ENCODE measurements at places on chromosomes 4 and X.

- DNase-seq, result no peak
Measured at GRCh38 chr4:22754116-22754515, 61.4 kb downstream of the GBA3 start.

DNA sequence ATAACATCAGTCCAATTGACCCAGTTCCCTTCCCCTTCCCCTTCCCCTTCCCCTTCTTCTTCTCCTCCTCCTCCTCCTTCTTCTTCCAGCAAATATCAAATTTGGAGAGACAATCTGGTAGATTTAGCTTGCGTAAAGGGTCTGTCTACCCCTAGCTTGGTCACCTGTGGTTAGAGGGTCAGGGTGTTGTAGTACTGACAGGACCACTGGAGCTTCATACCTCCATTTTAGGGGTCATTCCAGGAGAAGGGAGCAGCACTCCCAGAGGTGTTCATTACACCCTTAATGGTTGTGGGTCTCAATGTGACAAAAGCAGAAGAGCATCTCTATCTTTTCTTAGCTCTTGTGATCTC lies 3.7 kb upstream of the FGB start:
- DNase-seq, result no peak

DNA sequence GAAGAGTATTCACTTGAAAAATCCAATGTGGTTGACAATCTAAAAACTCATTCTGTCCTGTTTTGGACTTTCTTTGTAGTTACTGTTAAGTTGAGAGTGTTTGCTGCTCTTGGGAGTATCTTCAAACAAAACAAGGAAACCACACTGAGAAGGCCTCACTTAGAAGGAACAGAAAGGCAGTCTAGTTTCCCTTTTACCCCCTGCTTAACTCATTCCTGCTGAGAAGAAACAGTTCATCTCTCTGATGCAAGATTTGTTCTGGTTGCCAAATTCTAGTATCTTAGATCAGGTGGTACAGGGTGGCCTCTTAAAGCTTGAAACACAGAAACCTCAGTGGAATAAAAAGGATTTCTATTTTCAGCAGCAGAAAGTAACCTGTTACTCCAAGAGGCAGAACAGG lies 41.4 kb downstream of the GUCY2F start:
- DNase-seq, result no peak

GRCh38 chr4:71907782-71908181 lies 123.9 kb upstream of the GC start:
- DNase-seq, result no peak

- no peak for DNase-seq
Measured at GRCh38 chrX:7828594-7828993, 14.4 kb upstream of the VCX start.

- DNase-seq, result no peak
Measured at GRCh38 chr4:47798165-47798564, 39.7 kb downstream of the CORIN start.

DNA sequence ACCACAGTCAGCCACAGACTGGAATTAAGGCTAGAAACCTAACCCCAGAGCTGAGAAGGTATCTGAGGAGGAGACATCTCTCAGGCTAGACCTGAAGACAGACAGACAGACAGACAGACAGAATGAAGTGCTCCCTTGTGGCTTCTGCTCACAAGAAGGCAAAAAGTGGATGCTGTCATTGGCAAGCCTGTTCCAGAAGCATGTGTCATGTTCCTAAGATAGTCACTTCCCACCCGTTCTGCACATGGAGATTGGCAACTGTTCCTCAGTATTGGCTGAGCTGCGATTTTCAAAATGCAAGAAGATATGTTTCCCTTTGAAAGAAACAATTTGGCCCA lies 166.4 kb downstream of the NSUN7 start:
- DNase-seq, result no peak

GRCh38 chr4:44558031-44558605 lies 93.3 kb downstream of the YIPF7 start:
- no peak for DNase-seq

GRCh38 chr4:177957596-177958360 lies 515.5 kb upstream of the AGA start:
- no peak for DNase-seq

GRCh38 chrX:102694749-102695148 lies 17.5 kb upstream of the GPRASP2 start:
- DNase-seq, result no peak

DNA sequence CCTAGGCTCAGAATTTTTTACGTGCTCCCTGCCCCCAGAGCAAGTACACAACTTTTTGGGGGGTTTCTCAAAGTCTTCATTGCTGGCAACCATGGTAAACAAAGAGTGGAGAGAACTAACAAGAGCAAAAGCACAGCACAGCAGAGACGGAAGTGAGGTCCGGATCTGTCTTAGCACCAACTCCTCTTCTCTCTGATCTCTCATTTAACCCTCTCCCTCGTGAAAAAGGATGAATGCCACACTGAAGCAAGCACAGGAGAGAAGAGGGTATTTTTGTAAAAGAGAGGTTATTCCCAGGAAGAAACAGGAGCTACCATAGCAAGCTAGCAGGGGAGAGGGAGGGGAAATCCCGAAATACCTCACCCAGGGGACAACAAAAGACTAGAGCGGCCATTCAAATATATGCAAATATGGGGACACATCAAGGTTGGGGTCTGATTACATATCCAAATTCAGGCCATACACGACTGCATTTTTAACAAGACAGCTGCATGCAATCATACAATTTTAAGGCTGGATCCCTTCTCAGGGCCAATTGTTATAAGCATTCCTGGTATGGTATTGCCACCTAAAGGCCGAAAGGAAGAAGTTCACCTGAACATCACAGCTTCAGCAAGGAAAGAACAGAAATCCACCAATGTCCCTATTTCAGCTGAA lies 46.6 kb downstream of the CD40LG start:
- DNase-seq, result no peak

GRCh38 chr4:73705056-73705432 lies 35.3 kb upstream of the CXCL8 start:
- no peak for DNase-seq

DNA sequence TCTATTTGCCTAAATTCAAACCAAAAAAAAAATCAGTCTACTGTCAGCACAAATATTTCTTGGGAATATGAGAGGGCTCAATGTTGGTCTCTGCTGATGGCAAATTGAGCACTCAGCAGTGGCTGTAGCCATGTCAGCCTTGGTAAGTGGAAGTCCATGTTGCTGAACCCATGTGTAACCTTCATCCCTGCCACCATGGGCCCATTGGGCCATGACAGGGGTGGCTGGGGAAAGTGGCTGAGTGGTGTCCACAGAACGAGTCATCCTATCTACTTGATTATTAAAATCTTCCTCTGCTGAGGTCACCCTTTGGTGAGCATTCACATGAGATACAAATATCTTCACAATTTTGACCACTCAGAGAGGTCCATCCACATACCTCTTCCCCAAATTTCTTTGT lies 56.8 kb upstream of the FAM9B start:
- no peak for DNase-seq

GRCh38 chr4:146469022-146469421 lies 52.7 kb downstream of the SLC10A7 start:
- no peak for DNase-seq

DNA sequence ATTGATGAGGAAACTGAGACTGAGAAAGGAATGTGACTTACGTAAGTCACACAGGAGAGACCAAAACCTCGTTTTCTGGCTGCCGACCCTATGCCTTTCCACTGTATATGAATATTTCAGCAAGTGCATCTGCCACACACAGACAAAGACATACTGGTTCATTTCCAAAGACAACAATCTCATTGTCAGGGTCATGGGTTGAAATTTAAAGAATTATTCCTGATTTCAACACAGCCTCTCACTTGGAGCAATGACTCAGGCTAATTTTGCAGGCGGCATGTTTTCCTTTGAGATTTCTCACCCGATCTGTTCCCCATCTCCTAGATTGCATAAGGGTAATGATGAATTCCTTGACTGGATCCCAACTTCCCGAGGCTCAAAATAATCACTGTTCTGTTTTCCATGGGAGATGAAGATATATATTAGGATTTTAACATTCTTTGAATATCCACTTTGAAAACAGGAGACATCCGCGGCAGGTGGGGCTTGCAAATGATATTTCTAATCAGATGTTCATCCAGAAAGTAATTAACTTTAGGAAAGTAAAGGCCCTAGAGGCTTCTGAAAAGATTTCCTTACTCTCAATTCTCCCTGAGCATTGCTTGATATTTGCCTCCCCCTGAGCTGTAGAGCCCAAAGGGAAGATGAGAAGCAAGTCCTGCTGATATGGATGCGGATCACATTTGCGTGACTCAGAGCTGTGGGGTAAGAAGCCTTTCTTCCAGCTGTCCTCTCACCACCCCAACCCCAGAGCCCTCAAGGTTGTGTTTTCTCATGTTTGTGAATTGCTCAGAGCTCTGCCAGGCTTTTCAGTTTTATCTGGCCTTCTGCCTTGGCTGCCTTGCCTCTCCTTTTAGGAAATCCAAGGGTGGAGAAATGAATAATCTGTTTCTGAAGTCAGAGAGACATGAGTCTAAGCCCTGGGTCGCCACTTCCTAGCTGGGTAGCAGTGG lies 361.1 kb upstream of the BOD1L1 start:
- no peak for DNase-seq

DNA sequence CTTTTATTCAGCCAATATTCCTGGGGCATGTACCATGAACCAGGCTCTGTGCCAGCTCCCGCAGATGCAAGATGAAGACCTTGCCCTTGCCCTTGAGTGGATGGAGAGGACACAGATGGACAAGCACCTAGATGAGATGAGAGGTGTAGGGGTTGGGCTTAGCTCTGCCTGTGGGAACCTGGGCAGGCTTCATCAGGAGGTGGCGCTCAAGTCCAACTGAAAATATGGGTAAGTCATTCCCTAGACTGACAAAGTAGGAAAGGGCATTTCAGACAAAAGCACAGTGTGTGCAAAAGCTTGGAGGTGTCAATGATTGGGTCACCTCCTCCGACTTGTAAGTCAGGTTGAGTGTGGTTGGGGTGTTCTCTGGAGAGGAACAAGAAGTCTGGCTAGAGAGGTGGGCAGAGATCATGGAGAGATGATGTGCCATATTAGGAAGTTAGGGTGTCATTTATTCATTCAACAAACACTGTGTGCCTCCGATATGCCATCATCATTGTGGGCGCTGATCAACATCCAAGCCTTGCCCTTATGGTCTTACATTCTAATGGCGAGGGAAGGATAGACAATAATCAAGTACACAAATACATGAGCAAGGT lies 64.6 kb downstream of the ANAPC4 start:
- DNase-seq, result no peak

- no peak for DNase-seq
Measured at GRCh38 chr4:8272472-8273428, 3.2 kb downstream of the HTRA3 start.

- DNase-seq, result no peak
Measured at GRCh38 chr4:107213880-107214279, 177.8 kb upstream of the DKK2 start.

DNA sequence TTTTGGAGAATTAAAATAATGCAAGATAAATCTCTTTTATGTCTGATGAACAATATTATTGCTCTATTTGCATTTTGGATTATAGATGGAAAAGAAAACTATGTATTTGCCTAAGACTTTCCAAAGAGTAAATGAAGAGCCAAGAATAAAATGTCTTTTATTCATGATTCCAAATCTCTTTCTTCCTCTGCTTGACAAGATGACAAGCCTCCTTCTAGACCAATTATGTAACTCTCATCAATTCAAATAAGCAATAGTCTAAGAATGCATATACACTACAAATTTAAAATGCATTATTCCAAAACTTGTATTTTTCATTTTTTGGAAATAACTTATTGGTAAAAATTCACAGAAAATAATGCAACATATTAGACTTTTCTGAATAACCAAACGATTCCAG lies 377.3 kb downstream of the GASK1B start:
- no peak for DNase-seq

DNA sequence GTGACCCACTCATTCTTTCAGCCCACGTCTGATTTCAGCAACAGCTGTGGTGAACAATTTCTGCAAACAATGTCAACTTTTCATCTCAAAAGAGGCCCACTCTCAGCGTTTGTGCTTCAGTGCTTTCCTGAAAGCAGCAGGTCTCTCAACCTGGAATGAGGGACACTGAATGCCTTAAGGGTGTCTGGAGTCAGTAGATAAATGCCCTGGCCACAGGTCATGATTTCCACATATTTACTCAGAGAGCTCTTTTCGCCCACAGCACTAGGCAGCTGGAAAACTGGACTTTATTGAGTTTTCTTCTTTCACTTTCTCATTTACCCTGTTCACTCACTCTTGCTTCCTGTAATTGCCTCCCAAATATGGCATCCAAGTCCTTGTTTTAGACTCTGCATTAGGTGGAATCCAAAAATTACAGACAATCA lies 52.8 kb downstream of the NPFFR2 start:
- DNase-seq, result no peak

DNA sequence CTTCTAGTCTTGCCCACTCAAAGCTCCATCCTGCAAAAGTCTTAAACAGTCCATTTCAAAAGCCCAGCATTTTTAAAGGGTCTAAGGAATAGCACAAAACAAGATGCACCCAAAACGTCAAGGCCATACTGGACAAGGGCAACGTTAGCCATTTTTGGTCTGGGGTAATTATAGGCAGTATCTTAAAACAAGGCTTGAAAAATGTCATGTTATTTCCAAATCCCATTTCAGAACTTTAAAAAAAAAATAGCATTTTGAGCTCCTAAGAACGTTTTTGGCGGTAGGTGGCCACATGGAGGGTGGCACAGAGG lies 584 bp upstream of the TMEM165 start:
- DNase-seq, result no peak

GRCh38 chr4:40990899-40991265 lies 223.5 kb downstream of the APBB2 start:
- DNase-seq, result no peak

DNA sequence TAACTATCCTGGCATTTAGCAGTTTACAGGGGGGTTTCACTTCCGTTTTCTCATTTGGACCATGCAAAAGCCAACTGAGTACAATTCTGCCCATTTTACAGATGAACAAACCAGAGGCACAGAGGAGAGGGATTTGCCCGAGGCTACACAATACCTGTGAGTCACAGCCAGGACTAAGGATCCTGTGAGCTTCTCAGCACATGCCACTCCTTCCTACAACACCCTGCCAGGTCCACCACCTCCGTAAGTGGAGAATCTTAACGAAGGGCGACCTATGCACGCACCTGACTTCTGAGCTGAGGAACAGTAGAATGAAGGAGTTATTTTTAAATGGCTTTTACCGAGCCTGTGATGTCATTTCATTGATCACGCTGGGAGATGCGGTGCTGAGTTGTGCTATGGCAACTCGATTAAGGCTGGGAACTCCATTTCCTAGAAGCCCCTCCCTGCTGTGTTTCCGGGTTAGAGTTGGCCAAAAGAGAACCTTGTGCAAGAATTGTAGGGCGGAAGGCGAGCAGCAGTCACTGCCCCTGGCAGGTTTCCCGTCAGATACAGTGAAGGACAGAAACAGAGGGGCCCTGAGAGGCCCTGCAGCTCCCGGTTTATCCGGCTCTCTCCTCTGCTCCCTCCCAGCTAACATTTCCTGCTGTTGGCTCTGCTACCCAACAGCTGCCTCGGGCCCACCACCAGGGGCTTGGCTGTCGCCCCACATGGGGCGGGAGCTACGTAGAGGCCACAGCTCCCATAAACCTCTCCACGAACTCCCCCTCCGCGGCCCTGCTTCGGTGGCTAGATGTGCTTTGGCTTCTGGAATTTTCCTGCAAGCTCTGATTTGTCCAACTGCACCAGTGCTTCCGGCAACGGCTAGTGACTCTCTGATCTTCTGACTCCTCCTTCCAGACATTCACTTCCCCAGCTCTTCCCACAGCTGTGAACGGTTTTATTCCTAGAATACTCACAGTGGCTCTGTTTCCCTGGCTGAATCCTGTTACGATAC lies 75.1 kb upstream of the USP9X start:
- DNase-seq, result peak; percentile 11

GRCh38 chrX:47497271-47497888 lies 14.4 kb upstream of the ZNF41 start:
- DNase-seq, result no peak

GRCh38 chr4:186746581-186746980 lies 22.9 kb upstream of the FAT1 start:
- no peak for DNase-seq

- no peak for DNase-seq
Measured at GRCh38 chrX:131288738-131289511, at the start of gene IGSF1. Gene IGSF1, minus strand, starts transcription at chrX:131289306. Its CDS starts 2,632 bp downstream, at chrX:131286674.

Data from stimulated activated CD4-positive, alpha-beta T cell treated with anti-CD3 and anti-CD28 coated beads, Interleukin-12 subunit alpha, Interleukin-12 subunit beta, amount 100 ng/mL, for 4 hours (primary cell).